ENCODE measurements at places on chromosomes 12 and 14.

GRCh38 chr12:66663611-66664010, 15.3 kb downstream of the GRIP1 start:
- no peak for DNase-seq

DNA sequence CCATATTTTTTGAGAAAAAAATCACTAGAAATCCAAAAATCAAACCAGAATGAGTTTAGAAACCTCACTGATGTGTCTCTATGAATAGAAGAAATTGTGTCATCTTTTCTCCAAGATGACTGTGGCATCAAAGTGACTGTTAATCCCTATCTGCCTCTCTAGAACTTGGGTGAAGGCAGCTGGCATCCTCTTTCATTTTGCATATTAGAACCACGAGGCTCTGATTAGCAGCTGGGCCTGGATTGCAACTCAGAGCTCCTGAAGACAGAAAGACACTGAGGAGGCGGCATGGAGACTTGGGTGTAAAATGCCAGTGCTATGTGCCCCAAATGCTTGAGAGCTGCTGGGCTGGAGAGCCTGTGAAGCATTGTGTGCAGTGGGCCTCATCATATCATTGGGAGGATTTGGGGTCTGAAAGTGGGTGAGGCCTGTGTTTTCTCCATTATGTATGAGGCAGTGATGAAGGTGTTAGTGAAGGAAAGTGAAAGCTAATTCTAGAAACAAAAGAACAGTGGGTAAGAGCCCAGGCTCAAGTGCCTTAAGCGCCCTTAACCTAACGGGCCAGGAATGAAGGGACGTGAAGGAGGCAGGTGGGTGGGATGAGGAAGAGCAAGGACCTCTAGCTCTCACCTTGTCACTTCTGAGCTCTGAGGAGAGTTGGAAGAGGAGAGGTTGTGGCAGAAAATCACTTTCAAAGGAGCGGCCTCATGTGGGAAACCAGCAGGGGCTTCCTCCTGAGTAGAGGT, 26.2 kb downstream of the NKX2-8 start:
- no peak for DNase-seq

DNA sequence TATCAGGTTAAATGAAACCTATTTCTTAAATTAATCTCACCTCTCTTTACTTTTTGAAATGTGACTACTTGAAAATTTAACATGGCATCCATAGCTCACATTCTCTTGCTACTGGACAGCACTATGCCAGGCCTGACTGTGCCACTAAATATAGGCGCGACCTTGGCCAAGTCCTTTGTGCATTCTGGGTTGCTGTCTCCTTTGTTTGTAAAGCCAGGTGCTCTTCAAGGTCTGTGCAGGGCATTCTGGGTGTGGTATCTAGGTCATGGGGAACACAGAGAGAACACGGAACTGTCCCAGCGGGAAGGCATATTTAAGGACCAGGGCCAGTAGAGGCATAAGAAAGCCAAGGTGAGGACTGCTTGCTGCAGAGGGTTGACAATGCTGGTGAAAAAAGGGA, 121.2 kb downstream of the ZNF664 start:
- DNase-seq = no peak

DNA sequence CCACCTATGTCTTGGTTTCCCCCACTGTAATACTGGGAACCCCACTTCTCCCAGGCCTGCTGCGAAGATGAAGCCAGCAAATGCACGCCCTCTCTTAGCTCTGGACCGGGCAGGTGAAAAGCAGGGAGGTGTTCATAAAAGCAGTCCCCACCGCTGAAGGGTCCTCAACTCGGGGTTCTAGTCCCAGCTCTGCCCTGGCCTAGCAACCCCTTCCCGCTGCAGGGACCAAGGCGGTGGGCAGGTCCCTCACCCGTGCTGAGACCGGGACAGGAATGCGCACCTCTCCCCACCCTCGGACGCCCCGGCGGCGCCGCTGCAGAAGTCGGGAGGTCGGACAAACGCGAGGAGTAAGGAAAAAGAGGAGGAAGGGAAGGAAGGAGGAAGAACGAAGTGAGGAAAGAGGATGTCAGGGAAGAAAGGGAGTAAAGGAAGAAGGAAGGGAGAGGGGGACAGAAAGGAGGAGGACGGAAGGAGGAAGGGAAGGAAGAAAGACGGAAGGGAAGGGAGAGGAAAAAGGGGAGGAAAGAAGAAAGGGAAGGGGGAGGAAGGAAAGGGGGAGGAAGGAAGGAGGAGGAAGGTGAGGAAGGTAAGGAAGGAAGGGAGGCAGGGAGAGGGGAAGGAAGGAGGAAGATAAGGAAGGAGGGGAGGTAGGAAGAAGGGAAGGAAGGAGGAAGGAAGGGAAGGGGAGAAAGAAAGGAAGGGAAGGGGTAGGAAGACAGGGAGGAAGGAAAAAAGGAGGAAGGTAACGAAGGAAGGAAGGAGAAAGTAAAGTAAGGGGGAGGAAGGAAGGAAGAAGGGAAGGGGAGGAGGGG, 701 bp downstream of the SPRING1 start:
- no peak for DNase-seq

DNA sequence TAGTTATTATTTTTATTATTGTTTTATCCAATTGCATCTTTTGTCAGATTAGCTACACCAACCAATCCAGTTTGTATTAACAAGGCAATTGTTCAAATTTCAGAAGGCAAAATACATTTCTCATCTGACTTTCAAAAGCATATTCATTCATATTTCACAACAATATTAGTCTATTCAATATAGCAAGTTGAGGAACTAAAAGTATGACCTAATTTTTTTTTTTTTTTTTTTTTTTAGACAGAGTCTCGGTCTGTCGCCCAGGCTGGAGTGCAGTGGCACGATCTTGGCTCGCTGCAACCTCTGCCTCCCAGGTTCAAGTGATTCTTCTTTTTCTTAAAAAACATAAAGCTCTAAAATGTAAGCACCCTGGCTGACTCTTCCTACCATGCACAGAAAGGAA, 17.3 kb downstream of the COX14 start:
- no peak for DNase-seq

DNA sequence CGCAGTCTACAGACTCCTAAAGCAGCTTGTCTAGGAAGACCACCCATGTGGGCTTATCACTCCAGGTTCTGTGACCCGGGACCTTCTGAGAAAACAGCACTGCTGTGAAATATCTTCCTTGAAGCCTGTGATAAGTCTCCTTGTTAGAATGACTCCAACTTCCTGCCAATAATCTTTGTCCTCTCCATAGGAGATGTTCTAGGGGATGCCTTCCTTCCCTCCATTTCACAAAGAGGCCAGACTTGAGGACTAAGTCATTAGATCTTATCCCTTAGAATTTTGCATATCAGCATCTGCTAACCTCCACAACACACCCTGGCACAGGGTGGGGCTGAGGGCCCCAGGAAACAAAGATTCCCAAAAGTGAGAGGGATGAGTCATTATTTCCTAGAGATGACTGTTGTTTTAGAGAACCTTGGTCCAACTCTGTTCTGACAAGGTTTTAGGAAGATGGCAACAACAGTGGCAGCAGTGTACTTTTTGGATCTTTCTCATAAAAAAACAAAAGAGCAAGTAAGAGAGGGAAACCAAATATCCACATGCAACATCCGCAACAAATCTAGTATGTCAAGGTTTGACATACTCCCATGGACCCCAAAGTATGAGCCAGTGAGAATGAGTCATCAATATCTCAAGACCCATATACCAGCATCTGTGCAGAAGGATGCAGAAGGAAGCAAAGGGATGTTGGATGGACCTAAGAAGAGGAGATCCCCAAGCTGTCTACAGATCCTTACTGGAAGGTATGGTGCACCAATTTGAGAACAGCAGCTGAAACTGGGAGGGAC, 6.0 kb downstream of the LTB4R start:
- no peak for DNase-seq

DNA sequence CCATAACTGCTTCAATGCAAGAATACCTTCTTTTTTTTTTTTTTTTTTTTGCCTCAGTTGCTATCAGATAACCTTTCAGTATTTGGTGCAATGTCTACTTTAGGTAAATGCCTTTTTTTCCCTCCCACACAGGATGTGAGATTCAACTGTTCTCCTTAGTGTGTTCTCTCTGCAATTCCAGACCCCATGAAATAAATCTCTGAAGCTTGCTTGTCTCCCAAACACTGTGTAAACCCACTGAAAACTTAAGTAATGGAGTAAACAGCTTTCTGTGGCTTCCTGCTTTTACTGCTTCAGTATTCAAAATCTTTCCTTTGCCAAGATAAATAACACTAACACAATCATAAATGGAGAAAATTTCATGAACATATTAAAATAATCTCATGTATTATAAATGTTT, 55.8 kb upstream of the CLEC14A start:
- DNase-seq = no peak

DNA sequence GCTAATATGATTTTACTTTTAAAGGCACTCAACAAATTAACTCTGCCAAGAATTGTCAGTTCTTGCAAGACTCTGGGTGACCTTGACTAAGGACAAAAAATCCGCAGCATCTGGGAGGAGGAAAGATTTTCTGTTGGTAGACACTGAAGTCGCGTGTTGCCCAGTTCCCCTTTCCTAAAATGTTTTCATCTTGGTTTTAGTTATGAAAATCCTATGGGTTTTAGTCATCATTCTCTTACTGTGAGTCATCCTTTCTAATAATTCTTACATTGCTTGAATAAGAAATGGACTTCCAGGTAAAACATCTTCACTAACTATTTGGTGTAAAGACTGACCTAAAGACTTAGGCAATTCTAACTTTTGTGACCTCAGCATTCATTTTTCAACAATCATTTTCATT, 9.1 kb downstream of the GSG1 start:
- no peak for DNase-seq

DNA sequence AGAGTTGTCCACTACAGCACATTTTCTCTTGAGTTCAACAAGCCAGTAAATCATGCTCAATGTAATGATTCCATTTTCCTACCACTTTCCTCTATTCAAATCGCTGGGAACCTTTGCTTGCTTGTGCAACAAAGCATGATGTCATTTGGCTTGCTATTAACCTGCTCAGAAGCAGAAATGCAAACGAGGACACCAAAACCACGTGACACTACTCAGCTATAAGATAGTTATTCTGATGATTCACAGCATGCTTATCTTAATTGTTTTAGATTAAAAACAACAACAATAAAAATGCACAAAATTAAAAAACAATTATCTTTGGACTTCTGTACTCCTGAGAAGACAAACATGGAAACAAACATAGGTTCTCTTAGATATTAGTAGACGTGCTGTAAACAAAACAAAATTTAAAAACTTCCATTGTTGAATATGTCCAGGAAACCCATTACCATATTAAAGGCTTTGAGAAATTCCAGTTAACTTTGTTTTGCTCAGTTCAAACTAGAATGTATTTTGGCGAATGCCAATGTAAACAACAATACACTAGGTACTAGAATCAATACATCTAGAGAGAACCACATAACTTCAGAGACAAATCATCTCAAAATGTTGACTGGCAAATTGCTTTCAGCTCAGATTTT, 77.5 kb upstream of the KRAS start:
- no peak for DNase-seq

GRCh38 chr14:101022121-101022520, 118.6 kb upstream of the RTL1 start:
- DNase-seq = no peak

GRCh38 chr12:30580344-30580743, 115.3 kb downstream of the IPO8 start:
- no peak for DNase-seq

DNA sequence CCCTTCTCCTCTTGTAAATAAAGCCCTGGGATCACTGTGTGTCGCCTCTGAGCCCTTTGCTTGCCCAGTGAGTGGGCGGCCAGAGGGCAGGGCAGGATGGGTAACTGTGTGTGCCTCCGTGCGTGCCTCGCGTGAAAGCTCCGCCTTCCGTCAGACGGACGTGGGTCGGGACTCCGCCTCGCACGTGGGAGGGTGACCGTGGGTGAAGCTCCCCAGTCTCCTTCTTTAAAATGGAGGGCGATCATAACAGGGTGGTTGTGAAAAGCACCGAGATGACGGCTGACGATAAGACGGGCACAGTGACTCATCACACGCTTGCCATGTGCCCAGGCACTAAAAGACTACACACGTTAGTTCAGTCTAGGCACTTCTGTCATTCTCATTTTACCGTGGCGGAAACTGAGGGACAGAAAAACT, 9.2 kb downstream of the PHB2 start:
- no peak for DNase-seq

GRCh38 chr12:51399891-51400290, 8.7 kb upstream of the GALNT6 start:
- no peak for DNase-seq

DNA sequence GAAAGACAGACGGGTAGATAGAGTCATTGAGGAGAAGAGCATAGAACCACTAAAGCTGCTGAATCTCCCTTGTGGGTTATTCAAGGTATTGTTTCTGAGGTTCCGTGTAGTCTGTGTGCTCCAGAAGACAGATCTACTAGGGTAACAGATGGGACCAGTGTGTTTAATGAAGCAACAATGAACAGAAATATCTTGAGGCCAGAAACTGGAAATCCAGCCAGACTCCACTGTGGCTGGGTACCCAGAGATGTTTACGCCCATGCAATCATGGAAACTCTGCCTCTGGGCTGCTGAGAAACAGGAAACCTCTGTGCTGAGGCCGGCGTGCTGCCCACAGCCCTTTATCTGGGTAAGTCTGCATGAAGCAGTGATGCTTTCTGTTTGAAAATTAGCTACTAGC, 8.3 kb downstream of the PROX2 start:
- no peak for DNase-seq

GRCh38 chr12:119444462-119445044, 110.0 kb downstream of the CCDC60 start:
- no peak for DNase-seq

DNA sequence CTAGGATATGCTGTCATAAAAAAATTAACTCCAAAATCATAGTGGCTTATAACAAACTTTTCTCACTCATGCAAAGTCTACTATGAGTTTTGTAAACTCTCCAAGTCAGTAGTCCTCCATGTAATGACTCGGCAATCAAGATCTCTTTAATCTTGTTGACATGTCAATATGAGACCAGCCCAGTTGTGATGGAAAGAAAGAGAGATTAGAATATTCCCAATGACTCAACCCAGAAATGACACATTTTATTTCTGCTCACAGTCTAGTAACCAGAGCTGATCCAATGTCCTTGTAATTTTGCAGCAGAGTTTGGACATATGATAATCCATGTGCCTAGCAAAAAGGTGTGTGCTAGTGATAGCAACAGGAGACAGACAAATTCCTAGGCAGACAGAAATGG, 112.6 kb upstream of the CNTN1 start:
- no peak for DNase-seq

- DNase-seq = no peak
Measured at GRCh38 chr12:19462406-19462805, 23.1 kb downstream of the AEBP2 start.

GRCh38 chr14:50970886-50971781, 26.9 kb upstream of the PYGL start:
- no peak for DNase-seq

- DNase-seq = no peak
Measured at GRCh38 chr14:95531473-95531872, 3.4 kb upstream of the GLRX5 start.

Data from cortex of kidney (tissue), 1 donor.